RWPE1 (cell line): ENCODE measurements at places on chromosomes 16 and 17.

DNA sequence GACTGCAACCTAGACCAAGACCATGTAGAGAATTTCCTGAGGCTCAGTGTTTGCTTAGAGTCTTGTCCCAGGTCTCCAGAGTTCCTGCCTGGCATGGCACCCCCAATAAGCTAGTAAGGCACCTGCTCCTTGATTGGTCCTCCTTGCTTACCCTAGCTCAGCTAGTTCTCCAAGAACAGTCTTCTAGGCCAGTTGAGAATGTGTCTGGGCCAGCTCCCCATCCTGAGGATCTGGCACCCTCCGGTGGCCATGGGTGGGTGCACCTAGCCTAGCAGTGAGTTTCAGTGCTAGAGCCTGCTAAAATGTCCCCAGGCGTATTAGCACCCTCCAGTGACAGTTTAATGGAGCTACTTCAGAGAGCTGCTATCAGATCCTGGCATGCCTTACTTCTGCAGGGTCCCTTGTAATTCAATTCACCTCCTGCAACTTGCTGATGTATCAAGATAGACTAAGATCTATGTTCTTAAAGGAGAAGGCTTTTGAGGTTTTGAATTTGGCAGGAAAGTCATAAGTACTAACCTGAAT is 44.4 kb upstream of the MED13 start:
- DNase-seq, result peak; percentile 75

- no peak for DNase-seq
These were observed 10.9 kb upstream of the SLC7A5 start for GRCh38 chr16:87880117-87880696.

DNA sequence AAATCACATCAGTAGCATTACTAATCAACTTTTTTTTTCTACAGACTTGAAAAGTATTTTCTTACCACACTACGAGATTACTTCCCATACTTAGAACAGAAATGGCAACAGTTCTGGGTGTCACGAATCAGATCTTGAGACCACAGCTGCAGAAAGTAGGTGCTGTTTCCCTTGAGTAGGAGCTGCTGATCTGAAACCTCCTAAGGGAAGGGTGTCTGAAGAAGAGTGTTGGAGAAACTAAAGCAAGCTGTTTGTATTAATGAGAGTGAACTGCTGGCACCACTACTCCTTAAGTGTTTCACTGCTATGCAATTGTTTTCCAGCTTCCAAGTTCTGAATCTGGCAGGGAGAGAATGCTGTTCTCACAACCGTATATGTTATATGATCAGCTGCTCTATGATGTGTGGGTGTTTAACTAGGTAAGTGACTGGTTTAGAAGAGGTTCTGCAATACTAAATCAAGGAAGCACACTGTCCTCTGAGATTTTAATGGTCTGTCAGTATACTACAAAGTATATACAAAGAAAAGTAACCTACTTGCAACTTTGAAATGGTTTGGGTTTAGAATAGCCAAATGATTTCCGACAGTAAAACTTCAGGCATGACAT is 3.3 kb downstream of the ZNF652 start:
- DNase-seq, result no peak

DNA sequence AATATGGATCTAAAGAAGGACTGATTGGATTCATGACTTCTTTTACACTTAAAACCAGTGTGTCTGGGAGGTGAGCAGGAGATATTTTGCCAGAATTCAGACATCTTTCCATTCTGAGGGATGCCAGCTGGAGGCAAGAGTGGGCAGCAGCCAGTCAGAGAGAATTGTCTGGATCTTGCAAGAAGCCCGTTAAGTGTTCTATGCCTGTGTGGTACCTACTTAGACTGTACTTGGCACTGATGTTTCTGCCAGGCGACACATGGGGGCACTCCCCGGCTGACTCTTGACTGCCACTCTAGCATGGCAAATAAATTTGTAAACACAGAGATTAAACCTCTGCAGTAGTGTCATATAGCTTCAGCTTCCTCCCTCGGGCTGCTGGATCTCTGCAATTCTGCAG is 247.7 kb downstream of the UTP18 start:
- DNase-seq, result no peak

DNA sequence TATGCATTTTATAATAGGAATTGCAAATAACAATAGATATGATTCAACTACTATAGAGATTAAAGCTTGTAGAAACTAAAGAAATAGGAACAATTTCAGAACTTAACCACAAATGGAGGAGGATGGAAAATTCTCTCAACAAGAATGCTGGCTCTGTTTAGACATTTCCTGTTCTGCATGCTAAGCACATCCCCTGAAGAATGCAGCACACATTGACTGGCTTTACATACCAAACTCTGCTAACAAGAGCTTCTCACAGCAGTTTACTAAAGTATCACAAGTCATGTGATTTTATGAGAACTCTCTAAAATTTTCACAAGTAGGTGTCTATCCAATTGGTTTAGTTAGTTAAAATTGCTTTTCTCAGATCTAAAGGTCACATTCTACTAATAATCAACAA is 85.2 kb downstream of the SPAG9 start:
- no peak for DNase-seq

- DNase-seq, result peak; percentile 6
These were observed 15.0 kb upstream of the CPD start for GRCh38 chr17:30363715-30364202.

DNA sequence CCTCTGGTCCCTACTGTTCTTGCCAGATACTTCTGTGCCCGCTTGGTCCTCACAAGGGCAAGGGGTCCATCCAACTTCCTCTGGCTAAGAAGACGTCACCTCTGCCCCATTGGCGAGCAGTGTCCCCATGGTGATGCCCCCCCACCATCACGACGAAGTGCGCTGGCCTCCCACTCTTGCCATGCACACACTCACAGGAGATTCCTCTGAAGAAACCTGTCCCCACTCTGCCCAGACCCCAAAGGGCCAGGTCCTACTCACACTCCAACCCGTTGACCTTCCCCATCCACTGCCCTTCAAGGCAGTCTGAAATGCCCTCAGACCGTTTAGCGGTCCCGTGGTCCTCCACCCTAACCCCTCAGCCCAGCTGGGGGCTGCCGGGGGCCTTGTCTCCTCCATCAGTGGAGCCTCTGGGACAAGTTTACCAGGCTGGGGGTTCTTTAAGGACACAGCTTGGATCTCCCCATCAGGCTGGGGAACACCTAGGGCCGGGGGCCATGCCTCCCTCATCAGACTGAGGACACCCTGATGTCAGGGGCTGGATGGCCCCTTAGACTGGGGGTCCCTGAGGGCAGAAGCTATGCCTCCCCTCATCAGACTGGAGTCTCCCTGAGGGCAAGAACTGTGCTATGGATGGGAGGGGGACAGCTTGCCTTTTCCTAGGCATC is 6.5 kb downstream of the NXPH3 start:
- DNase-seq, result no peak

GRCh38 chr17:81842725-81843504 is 8.1 kb upstream of the PPP1R27 start:
- DNase-seq, result peak; percentile 55

DNA sequence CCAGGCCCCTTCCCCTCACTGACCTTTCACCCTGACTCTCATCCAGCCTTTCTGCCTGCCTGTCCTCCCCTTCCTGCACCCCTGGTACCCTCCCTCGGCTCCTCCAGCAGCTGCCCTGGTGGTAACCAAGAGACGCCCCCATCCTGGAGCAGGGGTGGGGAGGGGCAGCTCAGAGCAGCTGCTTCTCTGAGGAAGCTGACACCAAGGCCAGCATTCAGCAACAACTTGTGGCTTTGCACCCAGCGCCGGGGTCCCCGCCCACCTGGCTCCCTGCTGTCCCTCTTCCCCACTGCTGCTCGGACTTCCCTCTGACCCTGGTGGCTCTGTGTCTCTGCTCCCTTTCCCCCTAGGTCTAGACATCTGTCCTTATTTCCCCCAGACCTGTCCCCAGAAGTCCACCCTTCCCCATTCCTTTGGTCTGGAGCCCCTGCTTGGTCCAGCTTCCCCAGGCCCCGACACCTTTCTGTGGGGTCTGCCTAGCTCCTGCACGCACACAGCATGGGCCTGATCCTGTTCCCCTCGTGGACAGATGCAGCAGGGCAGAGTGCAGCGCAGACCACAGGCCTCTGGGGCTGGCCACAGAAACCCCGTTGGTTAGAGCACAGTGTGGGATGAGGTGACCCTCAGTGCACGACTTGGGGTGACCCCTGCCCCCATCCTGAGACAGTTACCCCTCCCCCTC is 1.2 kb upstream of the ATP2A1 start:
- DNase-seq, result no peak

DNA sequence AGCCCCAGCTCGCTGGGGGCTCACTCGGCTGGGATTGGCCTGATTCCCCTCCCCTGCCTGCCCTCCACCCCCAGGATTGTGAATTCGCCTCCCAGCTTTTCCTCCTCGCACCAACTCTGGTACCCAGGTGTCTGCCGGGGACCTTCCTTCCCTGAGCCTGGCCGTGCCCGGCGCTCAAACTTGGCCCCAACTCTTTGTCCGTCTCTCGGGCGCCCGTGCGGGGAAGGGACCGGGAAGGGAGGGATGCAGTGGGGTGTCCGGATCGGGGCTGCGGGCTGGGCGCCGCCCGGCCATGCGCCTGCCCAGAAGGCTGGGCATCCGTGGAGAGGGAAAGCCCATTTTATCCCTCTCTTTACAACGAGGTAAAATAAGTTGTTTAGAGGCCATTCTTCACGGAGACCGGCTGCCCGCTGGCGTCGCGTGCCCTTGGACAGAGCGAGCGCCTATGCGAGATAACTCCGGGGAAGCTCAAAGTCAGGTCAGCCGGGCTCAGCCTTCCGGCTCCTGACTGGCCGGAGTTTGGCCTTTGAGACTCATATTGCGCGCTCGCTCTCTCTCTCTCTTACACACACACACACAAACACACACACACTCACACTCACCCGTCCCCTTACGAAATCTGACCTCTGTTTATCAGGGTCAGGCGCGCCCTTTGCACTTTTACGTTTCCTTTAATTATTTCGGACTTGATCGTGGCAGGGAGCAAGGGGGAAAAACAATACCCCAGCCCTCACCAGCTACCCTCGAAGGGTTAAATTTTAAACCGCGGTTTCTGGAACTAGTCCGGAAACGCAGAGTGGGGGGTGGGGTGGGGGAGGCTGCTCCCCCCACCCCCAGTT is 774 bp upstream of the MAF start:
- DNase-seq, result peak; percentile 41

GRCh38 chr16:30409125-30410060 is 2.0 kb downstream of the ZNF771 start:
- DNase-seq, result peak; percentile 83

- no peak for DNase-seq
These were observed 10.7 kb upstream of the MEAK7 start for GRCh38 chr16:84514874-84515835.

- DNase-seq, result no peak
These were observed 141.3 kb downstream of the HS3ST3A1 start for GRCh38 chr17:13460261-13461000.

DNA sequence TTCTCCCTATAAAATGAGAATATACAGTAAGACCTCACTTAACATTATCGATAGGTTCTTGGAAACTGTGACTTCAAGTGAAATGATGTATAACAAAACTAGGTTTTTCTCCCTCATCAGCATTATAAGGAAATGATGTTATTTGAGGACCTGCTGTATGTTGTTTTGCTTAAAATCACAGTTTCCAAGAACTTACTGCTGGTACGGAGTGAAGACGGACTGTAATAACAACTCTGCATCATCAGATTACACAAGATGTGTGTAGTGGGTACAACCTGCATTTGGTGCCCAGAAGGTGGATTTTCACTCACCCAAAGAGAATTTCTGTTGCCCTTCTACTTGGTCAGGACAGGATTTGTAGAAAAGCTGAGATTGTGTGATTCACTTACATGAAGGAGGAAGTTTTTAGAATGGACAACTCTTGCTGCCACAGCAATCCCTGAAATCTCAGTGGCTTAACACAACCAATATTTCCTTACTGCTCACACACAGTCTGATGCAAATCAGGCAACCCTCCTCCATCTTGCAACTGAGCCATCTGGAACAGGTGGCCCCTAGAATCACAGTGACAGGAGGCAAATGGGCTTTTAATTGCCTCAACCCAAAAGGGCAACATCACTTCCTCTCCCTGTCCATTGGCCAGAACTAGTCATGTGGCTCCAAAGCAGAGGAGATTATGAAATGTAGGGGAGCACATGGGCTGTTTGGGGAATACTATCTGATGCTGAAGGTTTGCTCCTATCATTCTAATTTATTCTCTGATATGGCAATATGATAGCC is 67.6 kb upstream of the CACNG5 start:
- no peak for DNase-seq

GRCh38 chr17:3003296-3004149 is 59.9 kb downstream of the OR1D5 start:
- no peak for DNase-seq

- DNase-seq, result peak; percentile 38
These were observed 2.4 kb downstream of the PRPSAP2 start for GRCh38 chr17:18860161-18860972.

DNA sequence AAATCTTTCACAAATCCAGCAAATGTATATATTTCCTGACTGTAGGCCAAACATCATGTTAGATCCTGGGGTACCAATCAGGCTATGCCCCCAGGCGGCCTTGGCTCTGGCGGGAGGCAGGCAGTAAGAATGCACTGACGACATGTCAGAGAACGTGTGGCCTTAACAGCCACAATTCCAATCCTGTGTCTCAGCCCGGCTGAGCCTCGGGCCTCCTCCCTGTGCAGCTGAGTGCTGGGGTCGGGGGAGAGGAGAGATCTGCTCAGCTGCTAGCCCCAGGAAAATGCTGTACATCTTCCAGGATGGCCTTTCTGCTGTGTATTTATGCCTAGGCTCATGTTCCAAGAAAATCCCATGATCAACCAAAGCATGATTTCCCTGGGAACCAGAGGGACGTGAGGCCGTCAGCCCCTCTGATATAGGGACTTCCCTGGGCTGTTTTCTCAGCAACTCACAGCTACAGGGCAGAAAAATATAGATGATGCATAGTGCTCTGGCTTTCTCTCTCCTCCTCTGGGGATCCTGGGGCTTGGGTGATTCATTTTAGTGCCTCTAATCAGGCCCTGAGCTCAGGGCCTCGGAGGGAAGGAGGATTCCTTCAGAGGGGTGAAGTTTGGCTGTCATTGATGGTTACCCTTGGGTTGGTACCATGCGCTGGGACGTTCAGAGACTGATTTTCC is 604.0 kb downstream of the HS3ST4 start:
- no peak for DNase-seq

DNA sequence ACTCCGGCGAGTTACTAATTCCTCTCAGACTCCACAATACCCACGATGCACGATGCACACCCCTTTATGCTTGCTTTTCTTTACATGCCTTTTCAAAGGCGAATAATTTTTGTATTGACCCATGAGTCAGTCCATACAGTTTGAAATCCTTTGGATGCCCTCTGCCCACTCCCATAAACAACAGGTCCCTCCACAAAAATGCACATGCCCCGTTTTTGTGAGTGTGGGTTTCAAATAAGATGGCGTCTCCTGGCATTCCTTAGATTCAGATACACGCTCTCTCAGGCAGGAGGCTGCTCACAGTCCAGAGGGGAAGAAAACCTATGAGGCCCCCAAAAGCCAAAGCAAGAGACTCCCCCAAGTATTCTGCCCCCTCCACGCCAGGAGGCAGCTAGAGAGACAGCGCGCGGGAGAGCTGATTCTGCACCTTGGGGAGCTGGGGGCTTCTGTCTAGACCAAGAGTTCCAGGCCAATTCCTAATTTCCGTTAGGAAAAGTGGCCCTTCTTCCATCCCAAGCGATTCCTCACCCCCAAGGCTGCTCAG is 19.6 kb upstream of the HOXB9 start:
- no peak for DNase-seq

GRCh38 chr16:61791464-61791863 is 244.8 kb downstream of the CDH8 start:
- no peak for DNase-seq
